ENCODE measurements at places on chromosomes 7 and 10.

DNA sequence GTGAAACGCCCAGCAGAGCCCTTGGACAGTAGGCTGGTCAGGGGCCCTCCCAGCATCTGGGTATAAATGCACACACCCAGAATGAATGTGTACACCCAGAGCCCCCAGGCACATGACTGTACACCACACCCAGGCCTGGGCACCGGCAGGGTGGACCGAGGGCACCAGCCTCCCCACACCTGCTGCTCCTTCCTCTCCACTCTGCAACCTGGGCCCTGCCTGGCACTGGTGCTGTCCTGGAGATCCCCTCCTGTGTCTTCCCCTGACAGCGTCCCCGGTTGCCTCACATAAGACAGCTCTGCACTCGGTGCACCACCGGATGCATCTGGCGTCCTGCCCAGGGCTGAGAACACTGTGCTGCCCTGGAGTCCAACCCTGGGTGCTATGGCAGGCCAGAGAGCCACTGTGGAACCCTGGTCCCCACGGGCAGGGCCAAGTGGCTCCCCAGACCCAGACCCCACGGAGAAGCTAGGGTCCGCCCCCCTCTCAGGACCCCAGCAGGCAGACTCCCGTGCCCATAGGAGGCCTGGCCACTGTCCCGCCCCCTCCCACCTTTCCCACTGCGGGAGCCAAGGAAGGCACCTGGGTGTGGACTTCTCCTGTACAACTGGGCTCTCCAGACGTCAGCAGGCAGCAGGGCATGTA, 6.6 kb downstream of the RASGEF1A start:
- no peak for DNase-seq

GRCh38 chr10:31650010-31650409, 278.6 kb downstream of the ARHGAP12 start:
- DNase-seq: peak; percentile 73

DNA sequence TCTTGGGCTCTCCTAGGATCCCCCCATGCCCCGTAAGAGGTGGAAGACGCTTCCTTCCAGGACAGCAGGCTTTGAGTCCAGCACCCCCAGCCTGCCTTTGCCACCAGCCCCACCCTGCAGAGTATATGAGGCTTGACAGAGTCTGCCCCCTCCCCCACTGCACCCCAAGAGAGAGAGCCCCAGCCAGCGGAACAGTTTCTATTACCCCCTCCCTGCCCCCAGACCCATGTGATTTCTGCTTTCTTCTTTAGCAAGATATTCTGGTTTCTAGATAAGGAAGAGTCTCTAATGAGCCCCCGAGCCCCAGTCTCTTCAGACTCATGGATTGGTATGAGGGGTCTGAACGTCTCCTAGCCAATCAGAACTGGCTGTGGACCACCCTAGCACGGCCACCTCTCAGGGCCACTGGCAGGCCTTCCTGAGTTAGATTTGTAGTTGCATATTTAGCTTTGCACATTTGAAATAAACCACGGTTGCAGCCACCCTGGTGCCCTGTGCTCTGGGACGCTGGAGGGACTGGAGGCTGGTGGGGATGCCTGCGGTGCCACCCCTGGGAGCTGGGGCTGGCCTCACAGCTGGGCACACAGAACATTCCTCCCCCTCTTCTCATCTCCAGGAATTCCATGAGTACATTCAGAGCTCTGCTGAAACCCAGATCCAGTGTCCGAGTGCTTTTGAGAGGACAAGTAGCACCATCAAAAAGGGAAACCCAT, 3.0 kb upstream of the SH2B2 start:
- no peak for DNase-seq

- no peak for DNase-seq
Measured at GRCh38 chr10:102624094-102624493, 20.2 kb upstream of the TRIM8 start.

- DNase-seq: no peak
Measured at GRCh38 chr7:16423761-16424160, 2.4 kb upstream of the CRPPA start.

DNA sequence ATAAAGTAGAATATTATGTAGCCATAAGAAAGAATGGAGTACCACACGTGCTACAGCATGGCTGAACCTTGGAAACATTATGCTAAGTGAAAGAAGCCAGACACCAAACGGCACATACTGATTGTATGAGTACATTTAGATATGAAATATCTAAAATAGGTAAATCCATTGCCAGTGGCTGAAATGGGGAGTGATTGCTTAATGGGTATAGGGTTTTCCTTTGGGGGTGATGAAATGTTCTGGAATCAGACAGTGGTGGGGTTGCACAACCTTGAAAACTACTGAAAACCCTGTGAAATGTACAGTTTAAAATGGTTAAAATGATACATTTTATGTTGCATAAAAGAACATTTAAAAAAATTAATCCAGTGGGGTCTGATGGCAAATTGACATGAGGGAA, 667.9 kb downstream of the AUTS2 start:
- no peak for DNase-seq

GRCh38 chr7:68247571-68247970, 1250.9 kb downstream of the TYW1 start:
- DNase-seq: no peak

DNA sequence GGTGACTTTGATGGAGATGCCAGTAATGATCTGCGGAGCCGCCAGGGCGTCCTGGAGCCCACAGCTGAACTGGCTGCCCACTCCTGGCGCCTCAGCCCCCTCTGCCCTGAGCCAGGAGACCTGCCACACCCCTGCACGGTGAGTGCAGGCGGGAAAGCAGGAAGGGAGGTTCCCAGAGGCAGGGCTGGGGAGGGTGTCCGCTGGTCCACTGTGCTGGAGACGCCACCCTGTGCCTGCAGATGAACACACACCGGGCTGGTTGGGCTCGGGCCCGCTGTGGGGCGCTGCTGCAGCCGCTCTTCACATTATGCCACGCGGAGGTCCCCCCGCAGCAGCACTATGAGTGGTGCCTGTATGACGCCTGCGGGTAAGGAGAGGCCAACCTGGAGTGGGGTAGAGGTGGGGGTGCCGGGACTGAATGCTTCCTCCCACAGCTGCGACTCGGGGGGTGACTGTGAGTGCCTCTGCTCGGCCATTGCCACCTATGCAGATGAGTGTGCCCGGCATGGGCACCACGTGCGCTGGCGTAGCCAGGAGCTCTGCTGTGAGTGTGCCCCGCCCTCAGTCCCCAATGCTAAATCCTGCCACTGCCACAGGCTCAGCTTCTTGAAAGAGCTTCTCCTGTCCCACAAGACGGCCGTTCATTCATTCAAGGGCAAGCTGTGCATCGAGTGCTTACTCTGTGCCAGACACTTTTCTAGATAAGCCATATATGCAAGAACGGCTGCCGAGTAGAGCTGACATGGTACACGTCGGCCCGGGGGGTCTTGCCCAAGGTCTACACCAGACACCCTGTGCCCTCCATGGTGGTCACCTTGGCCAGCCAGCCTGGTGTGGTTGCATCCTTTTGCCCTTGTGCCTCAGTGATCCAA, 14.3 kb upstream of the ZNF467 start:
- peak; percentile 33 for DNase-seq

GRCh38 chr7:36522453-36523007, 132.9 kb downstream of the ANLN start:
- DNase-seq: no peak

- no peak for DNase-seq
Measured at GRCh38 chr10:77798940-77799339, 127.6 kb downstream of the DLG5 start.

- DNase-seq: no peak
Measured at GRCh38 chr10:114881901-114882300, 56.1 kb upstream of the TRUB1 start.

DNA sequence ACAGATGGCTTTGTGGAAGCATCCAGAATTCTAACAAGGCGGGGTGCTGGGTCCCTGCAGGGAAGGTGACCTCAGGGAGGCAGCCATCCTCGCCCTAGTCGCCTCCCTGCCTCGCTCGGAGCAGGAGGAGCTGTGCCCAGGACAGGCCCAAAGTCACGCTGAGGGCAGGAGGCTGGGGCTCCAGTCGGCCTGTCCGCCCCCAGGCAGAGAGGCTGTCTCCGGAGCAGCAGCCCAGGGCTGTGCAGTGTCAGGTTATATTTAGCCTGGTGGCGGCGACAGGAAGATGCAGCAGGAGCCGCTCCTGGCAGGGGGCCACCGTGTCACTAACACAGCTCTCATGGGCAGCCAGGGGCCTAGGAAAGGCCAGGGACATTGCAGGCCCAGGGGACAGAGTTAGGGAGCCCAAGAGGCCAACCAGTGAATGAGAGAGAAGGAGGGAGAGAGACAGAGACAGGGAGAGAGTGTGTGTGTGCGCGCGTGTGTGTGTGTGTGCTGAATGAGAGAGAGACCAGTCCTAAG, 13.5 kb downstream of the KCNH2 start:
- DNase-seq: no peak

GRCh38 chr10:116740971-116741370, 1.4 kb downstream of the HSPA12A start:
- no peak for DNase-seq

DNA sequence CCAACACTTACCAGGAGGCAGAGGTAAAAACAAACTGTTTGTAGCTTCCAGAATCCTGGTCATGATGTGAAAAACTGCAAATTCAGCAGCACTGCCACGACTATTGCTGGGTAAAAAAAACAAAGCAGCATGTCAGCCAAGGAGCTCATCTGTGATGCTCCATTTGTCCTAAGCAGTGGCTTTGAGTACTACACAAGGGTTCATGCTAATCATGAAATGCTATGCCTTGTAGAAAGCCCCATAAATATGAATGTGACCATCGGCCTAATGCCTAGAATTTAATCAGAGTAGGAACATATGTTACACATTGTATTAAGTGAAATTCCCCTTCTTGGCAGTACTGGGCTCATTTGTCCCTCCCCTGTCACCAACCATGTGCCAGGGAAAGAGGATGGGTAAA, 95.4 kb downstream of the GSAP start:
- no peak for DNase-seq

- DNase-seq: no peak
Measured at GRCh38 chr10:121838931-121839330, 88.9 kb downstream of the ATE1 start.

DNA sequence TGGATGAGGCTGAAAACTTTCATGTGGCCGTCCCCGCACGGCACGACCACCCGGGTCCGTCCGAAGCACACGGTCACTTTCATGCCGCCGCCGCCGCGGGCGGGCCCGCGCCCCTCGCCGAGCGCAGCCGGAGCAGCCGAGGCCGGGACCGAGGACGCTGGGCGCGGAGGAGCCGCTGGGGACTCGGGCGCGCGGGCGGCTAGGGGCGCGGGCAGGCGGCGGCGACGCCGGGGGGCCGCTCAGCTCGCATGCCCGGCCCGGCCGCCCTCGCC, 247 bp downstream of the PARD3 start:
- DNase-seq: no peak

DNA sequence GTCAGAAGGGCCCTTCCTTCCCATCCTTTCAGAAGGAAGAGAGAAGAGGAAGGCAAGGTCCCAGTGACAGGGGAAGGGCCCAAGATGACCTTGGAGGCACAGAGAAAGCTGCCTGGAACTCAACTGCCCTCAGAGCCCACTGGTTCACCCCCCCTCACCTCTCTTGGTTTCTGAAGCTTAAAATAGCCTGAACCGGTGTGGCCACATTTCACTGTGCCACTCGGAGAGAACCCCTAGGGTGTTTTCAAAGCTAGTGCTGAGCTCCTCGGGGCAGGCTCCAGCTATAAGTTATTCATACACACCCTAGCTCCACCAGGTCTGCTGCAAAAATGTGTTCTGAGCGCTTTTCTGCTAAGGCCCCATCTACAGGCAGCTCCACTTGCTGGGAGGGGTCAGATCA, 60.9 kb upstream of the ADRB1 start:
- no peak for DNase-seq

DNA sequence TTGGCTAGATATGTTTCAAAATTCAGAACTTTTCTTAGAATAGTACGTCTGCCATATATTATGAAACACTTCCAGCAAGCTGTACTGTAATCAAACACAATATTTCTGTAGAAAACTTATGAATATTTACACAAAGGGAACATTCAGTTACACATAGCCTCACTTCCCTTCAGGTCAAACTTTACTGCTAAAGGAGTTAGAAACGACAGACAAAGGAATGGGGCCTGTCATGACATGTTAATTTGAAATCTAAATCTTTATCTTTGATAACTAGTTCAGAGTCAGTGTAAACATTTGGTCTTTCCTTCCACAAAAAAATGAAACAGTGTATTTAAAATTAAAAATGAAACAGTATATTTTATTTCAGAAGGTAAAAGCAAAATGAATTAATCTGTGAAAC, 1.0 kb upstream of the CROT start:
- DNase-seq: no peak

DNA sequence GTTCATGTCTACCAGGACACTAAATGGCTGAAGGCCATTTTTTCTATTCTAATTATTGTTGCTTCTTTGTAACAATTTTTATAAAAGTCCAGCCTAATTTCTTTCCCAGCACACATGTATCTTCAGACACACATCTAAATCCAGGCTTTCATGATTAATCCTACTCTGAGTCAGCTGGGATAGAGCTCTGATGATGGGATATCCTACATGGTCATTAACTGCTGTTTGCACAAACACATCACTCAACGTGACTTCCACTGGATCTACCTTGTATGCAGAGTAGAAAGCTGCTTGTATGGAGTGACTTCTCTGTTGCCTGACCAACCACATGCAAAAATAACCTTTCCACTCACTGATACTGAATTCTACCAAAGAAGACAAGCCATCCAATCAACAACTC, 260.9 kb downstream of the AHR start:
- no peak for DNase-seq

DNA sequence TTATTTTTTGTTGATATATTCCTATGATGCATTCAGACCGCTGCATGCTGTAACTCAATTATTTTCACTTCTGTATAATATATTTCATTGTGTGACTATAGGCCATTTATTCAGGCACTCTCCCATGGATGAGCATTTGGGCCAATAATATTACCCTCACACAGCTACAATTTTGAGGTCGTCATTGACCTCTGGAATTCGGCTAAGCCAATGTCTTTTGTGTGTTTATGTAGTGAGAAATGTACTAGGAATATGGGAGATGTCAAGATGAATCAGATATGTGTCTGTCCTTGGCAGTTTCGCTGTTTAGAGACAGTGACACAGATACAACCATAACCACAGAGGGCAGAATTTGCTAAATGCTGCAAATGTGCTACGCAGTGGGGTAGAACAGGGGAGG, 474.2 kb downstream of the ADRA2A start:
- DNase-seq: no peak

- no peak for DNase-seq
Measured at GRCh38 chr7:107228291-107228690, 59.5 kb downstream of the HBP1 start.

- no peak for DNase-seq
Measured at GRCh38 chr7:29109899-29110298, 36.4 kb downstream of the CPVL start.

GRCh38 chr7:22860784-22861482, 38.3 kb upstream of the TOMM7 start:
- DNase-seq: peak; percentile 90

GRCh38 chr7:112007185-112007584, 199.0 kb downstream of the DOCK4 start:
- no peak for DNase-seq

- no peak for DNase-seq
Measured at GRCh38 chr7:52512656-52513055, 522.8 kb upstream of the POM121L12 start.

DNA sequence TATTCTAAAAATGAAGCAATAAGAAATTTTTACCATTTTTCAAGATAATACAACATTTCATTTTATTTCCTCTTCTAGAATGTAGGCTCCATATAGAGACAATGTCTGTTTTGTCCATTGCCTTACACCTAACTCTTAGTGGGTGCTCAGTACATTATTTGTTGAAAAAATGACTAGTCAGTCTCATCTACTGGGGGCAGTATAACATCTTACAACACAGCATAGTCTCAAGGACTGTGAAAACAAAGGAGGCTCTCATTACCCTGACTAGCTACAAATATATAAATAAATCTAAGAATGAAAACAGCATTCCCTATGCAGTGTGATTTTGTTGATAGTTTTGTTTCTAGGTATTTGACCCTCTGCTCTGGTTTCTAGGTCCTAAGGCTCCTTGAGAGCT, 11.6 kb downstream of the CRPPA start:
- peak; percentile 94 for DNase-seq

Data from SK-MEL-5 (cell line).